ENCODE measurements at places on chromosomes 1 and 21. TPM values are rescaled to one million over a fixed set of nuclear protein-coding genes. Genes with fewer than 3 reads are reported as not detected.

SLC2A5 gene
- total RNA-seq = not detected

GRCh38 chr21:46452710-46453109 is 6.0 kb upstream of the DIP2A start:
- no peak for DNase-seq

RAVER2 gene
- 10.6 TPM for total RNA-seq

DNA sequence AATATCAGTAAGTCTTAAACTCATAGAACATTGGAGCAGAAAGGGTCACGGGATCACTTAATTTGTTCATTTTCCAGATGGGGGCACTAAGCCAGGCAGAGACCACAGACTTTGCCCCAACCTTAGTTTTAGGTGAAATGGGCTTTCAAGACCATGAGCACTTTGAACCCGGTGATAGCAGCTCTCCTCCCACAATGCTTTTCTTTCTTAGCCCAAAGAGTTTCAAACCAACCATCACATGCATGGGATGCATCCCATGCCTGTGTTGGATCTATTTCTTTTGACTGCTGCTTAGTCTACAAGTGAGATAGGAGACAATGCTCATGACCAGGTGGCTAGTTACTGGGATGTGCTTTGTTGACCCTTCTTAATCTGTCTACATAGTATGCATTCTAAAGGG is 240.6 kb downstream of the NUF2 start:
- no peak for DNase-seq

GRCh38 chr1:204041232-204041767 is 31.6 kb upstream of the SOX13 start:
- peak; percentile 40 for DNase-seq

- no peak for DNase-seq
Measured at GRCh38 chr1:160665330-160666078, 18.7 kb upstream of the SLAMF1 start.

SMIM1 gene
- not detected for total RNA-seq

NCF2 gene
- total RNA-seq = 2.1 TPM

APCS gene
- total RNA-seq = not detected

- DNase-seq = no peak
Measured at GRCh38 chr1:204684206-204684570, 1.4 kb downstream of the LRRN2 start.

CFHR2 gene
- total RNA-seq = not detected

DNA sequence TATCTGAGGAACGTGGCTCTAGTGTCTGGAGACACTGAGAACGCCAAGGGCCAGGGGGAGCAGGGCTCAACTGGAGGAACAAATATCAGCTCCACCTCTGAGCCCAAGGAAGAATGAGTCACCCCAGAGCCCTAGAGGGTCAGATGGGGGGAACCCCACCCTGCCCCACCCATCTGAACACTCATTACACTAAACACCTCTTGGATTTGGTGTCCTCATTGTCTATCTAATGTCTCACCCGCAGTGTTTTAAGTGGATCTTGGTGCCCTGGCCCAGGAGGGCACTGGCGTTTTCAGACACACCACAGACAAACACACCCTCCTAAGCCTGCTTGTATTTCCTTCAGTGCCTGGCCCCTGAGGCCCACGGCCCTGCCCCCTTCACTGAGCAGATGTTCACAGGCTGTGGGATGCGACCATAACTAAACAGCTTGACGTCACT is 2.2 kb upstream of the FALEC start:
- no peak for DNase-seq

DNA sequence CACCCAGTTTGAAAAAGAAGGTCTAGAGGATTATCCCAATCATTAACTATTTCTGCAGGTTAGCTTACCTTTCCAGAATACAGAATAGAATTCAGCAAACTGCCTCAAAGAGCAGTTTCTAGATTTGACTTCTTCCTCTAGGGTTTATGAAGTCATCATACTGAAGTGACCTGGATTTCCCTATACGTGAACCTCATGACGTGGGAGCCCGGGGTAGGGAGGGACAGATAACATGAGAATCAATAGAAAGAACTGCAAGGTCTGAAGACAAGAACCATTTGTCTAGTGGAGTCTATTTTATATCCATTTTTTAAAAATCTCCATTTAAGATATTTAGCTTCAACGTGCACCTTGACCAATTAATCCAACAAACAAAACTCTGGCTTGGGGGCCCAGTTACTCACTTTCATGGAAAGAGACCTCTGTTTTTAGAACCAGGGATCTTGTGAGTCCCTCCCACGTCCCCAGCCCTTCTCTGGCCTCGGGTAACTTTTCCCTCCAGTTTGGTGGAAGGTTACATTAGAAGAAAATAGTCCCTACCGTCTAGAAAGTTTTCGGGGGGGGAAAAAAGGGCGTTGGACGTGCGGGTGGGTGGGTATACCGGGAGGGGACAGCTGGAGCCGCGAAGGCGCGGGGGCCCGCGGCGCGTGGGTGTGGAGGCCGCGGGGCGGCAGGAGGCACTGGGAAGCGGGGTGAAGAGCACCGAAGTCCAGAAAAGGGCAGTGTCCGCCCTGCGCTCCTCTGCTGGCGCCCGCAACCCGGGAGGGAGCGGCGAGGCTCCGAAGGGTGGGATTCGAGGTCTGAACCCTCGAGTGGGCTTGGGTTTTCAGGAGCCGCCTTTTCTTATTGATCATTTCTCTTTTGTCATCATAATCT is 13.8 kb upstream of the POGZ start:
- DNase-seq = peak; percentile 66

GRCh38 chr1:246122071-246122470 is 385.0 kb downstream of the SMYD3 start:
- DNase-seq = no peak

HES2 gene
- total RNA-seq = not detected

DNA sequence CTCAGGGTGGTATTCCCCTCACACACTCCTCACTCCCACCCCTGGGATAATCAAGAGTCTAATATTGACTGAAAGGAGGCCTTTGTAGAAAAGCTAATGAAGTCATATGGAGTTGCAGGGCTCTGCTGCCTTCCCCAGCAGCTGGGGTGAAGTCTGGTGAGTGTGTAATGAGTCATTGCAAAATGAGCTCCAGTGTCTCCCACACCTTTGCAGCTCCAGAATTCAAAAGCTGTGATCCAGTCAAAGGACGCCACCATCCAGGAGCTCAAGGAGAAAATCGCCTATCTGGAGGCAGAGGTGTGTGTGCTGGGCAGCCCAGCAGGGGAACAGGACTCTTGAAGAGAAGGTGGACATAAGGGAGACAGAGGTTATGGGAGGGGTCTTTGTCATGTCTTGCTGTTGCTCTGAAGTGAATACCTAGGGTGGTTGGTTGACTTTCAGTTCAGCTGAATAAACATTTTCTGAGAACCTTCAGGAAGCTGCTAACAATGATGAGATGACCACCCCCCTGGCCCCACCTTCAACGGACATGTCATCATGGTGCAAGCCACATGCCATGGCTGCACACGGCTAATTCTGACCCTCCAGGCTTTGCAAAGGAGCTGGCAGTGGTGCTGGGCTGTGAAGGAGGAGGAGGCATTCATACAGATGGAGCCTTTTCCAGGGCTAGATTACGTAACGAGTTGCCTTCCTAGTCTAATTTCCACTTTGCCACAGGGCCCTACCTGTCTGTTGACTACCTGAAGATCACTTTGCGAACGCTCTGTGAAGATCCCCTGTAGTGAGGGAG is 32.2 kb upstream of the SNX27 start:
- DNase-seq = no peak

GRCh38 chr1:32334864-32335534 is 1.0 kb downstream of the MARCKSL1 start:
- peak; percentile 62 for DNase-seq

TTC34 gene
- total RNA-seq = 2.9 TPM

DNA sequence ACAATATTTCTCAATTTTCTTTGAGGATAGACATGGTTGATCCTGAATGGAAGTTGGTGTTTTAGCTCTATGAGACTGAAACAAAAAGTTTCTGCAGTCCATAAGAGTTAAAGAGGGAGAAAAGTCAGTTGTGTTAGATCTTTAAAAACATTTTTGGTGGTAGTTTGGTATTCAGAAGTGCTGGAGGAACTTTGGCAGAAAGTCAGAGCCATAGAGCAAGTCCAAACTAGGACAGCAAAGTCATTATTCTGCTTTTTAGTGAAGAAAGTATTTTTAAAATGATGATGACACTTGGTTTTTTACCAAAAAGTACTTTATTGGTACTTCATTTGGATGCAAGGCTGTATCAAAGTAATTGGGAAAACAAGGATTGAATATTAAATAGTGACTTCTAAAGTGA is 41.8 kb downstream of the FNBP1L start:
- DNase-seq = no peak

GRCh38 chr1:7687411-7687810 is 83.7 kb upstream of the VAMP3 start:
- DNase-seq = no peak

KLHDC8A gene
- total RNA-seq = 14.1 TPM

GRCh38 chr1:79293611-79294010 is 287.1 kb upstream of the ADGRL4 start:
- no peak for DNase-seq

- DNase-seq = peak; percentile 37
Measured at GRCh38 chr1:95021119-95021518, 51.6 kb downstream of the ALG14 start.

DNA sequence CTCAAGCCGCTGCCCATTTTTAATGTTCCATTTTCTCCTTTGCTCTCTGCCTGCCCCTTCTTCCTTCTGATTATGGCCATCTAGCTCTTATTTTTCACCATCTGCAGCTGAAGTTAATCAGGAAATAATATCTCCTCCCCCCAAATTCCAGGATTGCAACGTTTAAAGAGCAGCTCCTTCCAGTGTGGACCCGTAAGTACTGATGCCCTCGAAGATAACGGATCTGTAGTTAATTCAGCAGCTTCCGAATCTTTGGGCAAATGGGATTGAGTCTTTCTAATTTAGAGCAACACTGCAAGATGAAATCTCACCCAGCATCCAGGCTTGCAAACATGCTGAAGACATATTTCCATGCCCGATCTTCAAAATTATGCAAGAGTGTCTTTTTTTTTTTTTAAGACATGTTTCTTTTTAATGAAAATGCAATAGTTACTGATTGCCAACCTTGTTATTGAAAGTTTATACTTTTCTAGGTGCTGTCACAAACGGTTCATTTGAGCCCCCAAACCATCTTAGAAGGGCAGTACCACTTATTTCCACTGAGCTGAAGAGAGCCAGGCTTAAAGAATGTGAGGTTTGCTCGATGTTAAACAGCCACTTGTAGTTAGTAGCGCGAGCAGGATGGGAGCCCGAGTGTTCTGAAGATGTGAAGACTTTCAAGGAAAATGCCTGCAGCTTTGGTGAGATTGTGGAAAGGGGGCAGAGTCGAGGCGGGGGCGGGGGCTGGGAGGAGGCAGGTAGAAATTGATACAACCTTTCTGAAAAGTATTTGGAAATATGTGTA is 10.9 kb upstream of the RCAN3 start:
- no peak for DNase-seq

POU3F1 gene
- not detected for total RNA-seq

GRCh38 chr21:26107429-26107828 is 63.1 kb downstream of the APP start:
- DNase-seq = no peak

GRCh38 chr1:172452536-172453152 is 8.8 kb upstream of the PIGC start:
- no peak for DNase-seq

WDR3 gene
- total RNA-seq = 40.9 TPM

UTS2 gene
- total RNA-seq = not detected

DNA sequence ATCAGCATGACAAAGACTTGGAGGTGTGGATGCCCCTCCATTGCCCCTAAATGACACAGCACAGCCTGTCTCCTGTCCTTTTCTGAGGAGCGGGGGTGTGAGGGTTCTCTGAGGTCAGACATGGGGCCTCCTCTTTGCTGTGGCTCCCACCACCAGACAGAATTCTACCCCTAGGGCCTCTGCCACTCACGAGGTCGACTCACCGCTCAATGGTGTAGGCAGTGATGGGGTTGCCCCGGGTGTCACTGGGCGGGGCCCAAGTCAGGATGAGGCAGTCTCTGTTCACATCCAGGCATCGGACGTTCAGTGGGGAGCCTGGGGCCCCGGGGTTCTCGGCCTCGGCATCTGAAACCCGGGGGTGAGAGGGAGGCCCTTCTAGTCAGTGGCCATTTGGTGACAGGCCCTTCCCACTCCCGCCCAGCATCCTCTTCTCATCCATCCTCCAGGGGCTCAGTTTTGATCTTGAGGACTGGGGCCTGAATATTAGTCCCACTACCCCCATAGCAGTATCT is 19.9 kb downstream of the MYOM3 start:
- DNase-seq = no peak

DNA sequence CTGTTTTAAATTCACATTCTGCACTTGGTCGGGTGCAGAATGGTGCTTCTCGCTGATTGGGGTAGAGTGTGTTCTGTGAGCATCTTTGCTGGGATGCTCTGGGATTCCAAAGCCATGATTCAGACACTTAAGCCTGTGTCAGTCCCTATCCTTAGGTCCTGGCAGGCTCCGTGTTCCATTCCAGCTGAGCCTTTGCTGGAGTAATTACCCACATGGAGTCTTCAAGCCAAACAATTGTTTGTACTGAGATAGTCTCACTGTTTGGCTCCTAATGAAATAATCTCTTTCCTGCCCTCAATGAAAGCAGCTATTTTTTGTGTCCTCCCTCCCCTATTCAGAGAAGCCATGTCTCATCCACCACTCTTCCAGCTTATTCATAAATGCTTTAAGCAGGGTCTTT is 18.7 kb downstream of the SMAP2 start:
- no peak for DNase-seq

SPRR3 gene
- not detected for total RNA-seq

DNA sequence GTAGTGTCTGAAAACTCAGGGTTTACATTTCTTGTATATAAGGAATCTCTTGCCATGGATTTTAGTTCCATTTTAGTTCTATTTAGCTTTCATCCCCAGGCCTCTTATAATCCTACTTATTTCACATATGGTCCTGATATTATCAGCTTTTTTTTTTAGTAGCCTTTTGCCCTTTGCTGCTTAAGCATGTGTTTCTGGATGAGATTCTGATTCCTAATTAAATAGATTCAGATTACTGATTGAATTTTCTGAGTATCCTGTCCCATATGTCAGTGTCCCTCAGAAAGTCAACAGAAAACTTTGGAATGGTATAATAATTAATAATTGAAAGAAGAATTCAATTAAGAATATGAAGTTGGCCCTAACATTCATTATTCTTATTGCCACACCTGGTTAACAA is 134.7 kb upstream of the HOOK1 start:
- no peak for DNase-seq

MTMR11 gene
- 48.2 TPM for total RNA-seq

DNA sequence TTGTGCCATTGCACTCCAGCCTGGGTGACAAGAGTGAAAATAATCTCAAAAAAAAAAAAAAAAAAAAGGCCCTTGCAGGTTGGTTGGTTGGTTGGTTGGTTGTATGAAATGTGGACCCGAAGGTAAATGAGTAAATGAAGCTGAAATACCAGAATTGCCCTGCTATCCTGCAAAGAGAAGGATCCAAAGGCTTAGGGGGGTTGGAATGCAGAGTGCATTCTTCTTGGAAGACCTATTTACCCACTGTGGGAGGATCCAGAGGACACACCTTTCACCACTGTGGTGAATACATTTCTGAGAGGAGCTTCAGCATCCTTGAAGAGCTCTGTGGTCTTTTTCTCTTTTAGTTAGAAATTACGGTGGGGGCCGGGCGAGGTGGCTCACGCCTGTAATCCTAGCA is 28.7 kb upstream of the EIF4G3 start:
- no peak for DNase-seq
